ENCODE measurements at places on chromosomes 3 and 15.

GRCh38 chr3:187987924-187988323 is 166.0 kb upstream of the LPP start:
- no peak for DNase-seq

DNA sequence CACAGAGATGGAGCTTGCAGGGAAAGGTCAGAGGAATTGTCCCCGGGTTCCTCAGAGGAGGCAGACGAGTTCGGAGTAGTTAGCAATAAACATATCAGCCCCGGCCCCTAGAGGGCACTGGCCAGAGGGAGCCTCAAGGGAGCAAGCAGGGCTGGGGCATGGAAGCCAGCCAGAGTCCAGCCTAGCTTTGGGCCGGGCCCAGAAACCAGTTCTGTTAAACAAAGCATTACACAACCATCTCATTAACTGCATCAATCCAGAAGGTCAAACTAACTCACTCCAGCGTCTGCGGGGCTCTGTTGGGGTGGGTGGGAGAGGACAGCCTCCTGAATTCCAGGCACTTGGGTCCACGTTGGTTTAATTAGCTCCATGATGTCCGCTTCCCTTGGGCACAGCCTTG is 41.0 kb upstream of the IREB2 start:
- peak; percentile 19 for DNase-seq

DNA sequence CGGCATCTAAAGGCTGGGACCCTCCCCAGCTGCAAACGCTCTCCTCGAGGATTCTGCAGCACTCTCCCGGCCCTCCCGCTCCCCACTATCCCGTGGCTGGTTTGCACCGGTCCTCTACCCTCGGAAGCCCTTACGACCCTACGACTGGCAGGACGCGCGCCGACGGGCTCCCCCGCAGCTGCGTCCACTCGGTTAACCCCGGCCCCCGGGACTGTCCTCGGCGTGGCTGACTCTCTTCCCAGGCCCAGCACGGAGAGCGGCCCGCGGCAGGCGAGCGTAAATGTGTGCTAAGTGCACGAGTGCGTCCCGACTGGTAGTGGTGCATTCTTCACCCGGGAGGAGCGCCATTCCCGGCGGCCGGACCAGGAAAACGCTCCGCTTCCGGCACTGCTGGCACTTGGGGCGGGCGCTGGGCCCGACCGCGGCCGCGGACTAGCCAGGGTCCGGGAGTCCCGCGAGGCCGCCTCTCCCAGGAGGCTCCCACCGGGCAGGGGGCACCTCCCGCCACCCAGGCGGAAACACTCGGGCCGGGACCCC is 508 bp downstream of the GORASP1 start:
- DNase-seq, result peak; percentile 59

DNA sequence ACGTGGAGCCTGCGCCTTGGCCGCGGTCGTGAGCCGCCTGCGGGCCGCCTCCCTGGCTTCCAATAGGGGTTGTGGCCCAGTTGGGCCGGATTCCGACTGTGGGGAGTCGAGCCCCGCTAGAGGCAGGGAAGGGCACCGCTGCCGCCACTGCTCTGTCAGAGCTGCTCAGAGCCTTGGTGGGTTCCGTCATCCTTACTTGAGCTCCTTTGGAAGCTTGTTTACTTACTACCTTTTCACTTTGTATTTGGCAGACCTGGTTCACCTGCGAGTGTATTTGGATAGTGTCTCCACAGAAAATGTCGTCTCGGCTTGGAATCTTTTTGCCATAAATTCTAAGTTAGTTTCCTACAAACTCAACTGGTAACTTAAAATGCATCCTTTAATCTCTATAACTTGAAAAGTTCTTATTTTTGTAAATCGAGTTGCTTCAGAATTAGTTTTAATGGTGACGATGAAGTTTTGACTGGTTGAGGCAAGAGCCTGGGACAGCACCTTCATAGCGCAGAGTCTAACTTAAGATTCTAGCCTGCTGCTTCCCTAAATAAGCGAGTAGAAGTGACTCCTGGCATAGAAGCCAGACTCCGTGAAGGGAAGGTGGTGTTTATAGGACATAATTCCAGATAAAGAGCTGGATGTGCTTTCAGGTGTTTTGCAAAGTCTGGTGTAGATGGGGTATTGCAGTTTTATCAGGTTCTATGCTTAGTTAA is 800 bp downstream of the DAG1 start:
- no peak for DNase-seq

- DNase-seq, result peak; percentile 61
Measured at GRCh38 chr3:138781012-138781470, 53.7 kb downstream of the PIK3CB start.
